ENCODE measurements at places on chromosomes 5 and 9.
A peak's percentile ranks its signal among the peaks of the same experiment; 100 is the strongest.

- no peak for DNase-seq
Observed at GRCh38 chr9:110206389-110206788, 1.6 kb downstream of the C9orf152 start.

- no peak for DNase-seq
Observed at GRCh38 chr9:79581388-79581787, 9.6 kb downstream of the TLE4 start.

- no peak for DNase-seq
Observed at GRCh38 chr5:179154346-179154990, 94.3 kb downstream of the ZNF354C start.

GRCh38 chr9:8858596-8859161 lies 1059.1 kb upstream of the DMAC1 start:
- peak; percentile 22 for DNase-seq

GRCh38 chr9:438066-438465 lies 223.4 kb downstream of the DOCK8 start:
- no peak for DNase-seq

DNA sequence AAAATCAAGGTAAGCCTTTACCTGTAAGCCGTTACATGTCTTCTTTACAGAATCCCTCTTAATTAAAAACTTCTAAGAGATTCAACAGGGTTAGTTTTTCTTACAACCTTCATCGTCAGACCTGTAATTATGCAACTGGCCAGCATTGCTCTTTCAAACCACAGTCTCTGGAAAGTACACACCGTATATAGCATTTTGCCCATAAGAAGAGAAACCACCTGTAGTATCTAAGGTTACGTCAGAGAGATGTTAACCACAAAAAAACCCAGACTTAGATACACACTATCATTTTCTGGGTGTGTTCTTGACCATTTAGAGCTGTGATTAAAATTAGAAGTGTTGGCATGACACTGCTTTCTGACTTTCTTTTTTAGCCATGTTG lies 140.0 kb downstream of the MUSK start:
- DNase-seq = no peak

DNA sequence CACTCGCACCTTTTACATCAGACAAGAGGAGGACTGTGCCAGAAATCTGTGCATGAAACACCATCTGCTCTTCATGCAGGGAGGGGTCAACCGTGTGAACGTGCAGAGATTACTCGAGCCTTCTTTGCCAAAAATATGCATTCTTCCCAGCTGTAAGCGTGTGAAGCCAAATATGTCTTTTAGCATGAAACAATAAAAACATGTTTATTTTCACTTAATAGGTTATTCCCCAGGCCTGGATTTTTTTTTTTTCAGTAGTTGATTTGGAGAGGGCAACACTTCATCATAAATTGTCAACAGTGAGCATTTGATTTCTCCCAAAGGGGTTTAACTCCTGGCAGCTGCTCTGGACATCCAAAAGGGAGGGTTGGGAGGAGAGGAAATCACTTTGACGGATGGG lies 23.8 kb downstream of the PLAC8L1 start:
- DNase-seq = no peak

DNA sequence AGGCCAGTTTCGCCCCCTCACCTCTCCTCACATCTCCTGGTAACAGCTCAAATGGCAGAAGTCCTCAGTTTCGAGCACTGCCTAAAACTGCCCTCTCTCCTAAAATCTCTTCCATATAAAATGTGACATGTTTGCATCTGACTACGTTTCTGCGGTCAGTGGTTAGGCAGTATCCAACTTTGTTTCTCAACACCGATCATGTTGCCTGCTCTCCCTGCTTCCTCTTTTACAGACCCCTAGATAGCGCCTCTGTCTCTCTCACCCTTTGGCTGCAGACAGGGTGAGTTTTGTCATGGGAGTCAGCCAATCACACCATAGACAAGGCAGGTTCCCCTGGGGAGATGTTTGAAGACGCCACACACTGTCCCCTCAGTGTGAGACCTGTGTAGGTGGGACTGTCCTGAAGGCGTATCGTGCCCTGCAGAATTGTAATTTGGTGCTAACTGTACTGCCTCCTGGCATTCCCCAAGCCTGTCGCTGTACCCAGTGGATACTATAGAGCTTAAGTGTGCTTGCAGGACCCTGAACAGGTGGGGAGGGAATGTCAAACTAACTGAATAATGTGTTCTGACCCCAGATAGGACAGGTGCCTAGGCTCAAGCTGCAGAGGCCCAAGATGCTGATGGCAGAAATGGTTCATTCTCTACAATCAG lies 1.1 kb downstream of the HEXB start:
- no peak for DNase-seq

DNA sequence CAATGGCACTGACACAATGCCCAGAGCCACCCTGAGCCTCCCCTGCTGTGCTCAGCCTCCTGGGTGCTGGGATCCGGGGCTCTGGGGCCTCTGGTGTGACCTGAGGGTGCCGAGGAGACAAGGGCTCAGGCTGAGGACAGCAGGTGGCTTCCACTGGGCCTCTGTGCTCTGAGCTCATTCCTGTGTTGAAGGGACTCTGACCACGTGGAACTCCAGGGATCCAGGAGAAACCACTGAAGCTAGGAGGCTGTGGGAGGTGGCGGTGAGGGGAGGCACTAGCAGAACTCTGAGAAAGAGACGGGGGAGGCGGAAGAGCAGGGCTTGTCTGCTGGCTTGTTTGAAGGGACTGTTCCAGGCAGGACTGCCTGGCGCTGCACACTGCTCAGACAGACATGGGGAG lies 318.7 kb upstream of the IRX1 start:
- no peak for DNase-seq

DNA sequence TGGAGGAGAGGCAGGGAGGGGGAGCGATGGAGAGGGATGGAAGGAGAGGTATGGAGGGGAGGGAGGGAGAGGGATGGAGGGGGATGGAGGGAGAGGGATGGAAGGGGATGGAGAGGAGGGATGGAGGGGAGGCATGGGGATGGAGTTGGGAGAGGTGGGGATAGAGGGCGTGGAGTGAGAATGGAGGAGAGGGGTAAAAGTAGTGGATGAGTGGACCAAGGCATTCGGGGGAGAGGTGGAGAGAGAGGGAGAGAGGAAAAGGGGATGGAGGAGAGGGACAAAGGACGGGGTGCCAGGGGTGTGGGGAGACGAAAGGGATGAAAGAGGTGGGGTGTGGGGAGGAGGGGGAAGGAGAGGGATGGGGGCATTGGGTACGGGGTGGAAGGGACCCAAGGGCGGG lies 100.4 kb downstream of the VAV2 start:
- DNase-seq = no peak

DNA sequence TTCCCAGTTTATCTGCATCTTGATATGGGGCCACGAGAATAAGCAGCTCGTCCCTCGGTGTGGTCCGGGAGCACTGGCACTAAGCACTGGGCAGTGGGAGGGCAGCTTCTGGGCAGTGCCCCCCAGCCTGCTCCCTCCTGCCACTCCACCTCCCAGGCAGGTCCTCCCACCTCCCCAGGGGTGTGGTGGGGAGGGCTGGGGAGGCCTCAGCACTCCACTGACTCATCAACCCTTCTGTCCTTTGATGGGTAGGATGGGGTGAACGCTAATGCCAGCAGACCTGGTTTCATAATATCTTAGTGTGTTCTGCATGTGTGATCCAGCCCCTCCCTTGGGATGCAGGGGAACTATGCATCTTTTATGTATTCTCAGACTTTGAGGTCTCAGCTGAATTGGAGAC lies 62.2 kb upstream of the GNE start:
- DNase-seq = no peak

DNA sequence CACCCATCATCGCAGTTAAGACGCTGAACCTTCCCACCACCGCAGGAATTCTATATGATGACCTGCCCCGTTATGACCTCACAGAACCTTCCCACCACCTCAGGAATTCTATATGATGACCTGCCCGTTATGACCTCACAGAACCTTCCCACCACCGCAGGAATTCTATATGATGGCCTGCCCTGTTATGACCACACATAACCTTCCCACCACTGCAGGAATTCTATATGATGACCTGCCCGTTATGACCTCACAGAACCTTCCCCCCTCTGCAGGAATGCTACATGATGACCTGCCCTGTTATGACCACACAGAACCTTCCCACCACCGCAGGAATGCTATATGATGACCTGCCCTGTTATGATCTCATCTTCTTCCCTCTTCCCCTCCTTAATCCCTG lies 64.3 kb downstream of the IRX1 start:
- no peak for DNase-seq

DNA sequence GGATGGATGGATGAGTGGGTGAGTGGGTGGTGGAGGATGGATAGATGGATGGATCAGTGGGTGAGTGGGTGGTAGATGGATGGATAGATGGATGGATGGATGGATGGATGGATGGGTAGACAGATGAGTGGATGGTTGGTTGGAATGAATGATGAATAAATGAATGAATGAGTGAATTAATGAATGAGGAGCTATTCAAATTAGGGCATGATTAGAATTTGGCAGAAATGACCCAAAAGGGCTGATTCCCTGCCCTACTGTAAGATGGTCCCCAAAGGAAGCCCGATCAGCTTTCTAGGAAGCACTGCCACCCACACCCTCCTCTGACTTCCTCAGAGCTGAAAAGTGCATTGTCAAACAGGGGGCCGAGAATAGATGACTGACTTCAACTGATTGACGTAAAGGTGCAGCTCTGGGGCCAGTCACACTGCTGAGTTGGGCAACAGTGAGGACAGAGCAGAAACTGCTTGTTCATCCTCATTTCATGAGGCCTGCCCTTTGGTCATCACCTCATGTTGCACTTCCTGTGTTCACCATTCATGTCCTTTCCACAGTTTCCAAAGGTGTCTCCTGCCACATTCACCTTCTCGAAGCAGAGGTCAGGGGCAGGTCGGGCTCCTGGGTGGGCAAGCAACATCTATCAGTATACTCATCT lies 34.3 kb downstream of the NIPAL4 start:
- DNase-seq = no peak

- no peak for DNase-seq
Observed at GRCh38 chr5:179409806-179410205, 64.5 kb upstream of the ADAMTS2 start.

GRCh38 chr5:142421621-142422397 lies 97.0 kb upstream of the SPRY4 start:
- no peak for DNase-seq

GRCh38 chr5:90201923-90202322 lies 207.6 kb downstream of the CETN3 start:
- no peak for DNase-seq

- DNase-seq = no peak
Observed at GRCh38 chr5:88792144-88792840, 90.7 kb downstream of the MEF2C start.
